ENCODE measurements at places on chromosomes 6 and 20. TPM values are rescaled to one million over a fixed set of nuclear protein-coding genes. Genes with fewer than 3 reads are reported as not detected.

Gene CTAGE9
- total RNA-seq: not detected

Gene SMLR1
- total RNA-seq: not detected

Gene ARMC12
- total RNA-seq: 0.13 TPM

Gene DYNLT2
- total RNA-seq: 1.1 TPM

Gene LY6G6F
- not detected for total RNA-seq

Gene ZC3H12D
- under 0.01 TPM for total RNA-seq

Gene TREM1
- total RNA-seq: 21.1 TPM

Gene ZNF165
- 4.7 TPM for total RNA-seq

Gene GUCA1A
- not detected for total RNA-seq

Gene MCM3
- total RNA-seq: 11.6 TPM

Gene SSR1
- 36.9 TPM for total RNA-seq

Gene MYCT1
- 0.13 TPM for total RNA-seq

Gene PROCR
- total RNA-seq: 61.3 TPM

Gene SUMO4
- 1.2 TPM for total RNA-seq

Gene HUS1B
- total RNA-seq: 1.4 TPM

All from bronchial epithelial cell (primary cell).